ENCODE measurements at places on chromosomes 4 and X.

DNA sequence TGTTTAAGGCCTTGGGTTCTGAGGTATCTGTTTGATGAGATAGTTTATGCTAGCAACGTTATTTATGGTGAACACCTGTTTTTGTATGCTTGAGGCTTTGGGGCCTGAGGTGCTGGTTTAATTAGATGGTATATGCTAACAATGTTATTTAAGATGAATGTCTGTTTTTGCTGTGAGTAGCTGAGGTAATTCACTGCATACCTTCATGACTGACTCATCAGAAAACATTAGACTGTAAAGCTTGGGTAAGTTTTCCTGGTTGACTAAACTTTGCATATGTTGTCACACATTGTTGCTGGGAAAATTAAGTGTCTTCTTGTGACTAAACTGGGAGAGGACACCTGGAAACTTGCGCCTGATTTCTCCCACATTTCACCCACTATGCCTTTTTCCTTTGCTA lies 1026.6 kb downstream of the RAPGEF2 start:
- no peak for DNase-seq

GRCh38 chr4:111943796-111944203 lies 201.5 kb upstream of the FAM241A start:
- DNase-seq: no peak

GRCh38 chrX:48489892-48490291 lies 13.9 kb downstream of the FTSJ1 start:
- no peak for DNase-seq

DNA sequence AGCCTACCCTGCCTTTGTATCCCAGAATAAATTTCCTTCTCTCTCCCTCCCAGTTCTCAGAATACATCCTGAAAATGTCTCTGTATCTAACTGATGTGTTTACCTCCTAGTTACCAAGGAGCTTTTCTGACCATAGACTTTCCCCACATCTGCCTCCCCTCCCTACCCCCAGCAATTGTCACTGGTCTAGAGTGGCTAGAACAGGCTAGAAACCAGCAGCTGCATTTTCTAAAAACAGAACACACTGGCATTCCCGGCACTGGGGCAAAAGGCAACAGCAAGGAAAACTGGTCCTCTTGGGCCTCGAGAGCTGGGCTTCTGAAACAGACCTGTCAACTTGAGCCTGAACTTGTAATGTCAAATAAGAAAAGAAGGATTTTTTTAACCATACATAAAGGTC lies 16.4 kb downstream of the TASL start:
- no peak for DNase-seq

DNA sequence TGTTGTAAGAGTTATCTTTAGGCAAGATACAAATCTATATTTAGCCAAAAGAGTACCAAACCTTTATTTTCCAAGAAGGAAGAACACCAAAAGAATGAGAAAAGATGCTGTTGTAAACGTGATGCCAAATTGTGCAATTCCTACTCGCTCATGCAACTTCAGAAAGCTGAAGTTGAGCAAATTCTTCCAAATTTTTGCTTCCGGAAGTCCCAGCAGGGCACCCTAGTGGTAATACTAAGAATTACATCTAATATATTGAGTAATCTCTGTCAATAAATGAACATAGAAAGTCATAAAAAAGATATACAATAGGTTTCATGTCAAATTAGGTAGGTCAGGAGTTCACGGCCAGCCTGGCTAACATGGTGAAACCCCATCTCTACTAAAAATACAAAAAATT lies 36.0 kb upstream of the SMARCAD1 start:
- no peak for DNase-seq

DNA sequence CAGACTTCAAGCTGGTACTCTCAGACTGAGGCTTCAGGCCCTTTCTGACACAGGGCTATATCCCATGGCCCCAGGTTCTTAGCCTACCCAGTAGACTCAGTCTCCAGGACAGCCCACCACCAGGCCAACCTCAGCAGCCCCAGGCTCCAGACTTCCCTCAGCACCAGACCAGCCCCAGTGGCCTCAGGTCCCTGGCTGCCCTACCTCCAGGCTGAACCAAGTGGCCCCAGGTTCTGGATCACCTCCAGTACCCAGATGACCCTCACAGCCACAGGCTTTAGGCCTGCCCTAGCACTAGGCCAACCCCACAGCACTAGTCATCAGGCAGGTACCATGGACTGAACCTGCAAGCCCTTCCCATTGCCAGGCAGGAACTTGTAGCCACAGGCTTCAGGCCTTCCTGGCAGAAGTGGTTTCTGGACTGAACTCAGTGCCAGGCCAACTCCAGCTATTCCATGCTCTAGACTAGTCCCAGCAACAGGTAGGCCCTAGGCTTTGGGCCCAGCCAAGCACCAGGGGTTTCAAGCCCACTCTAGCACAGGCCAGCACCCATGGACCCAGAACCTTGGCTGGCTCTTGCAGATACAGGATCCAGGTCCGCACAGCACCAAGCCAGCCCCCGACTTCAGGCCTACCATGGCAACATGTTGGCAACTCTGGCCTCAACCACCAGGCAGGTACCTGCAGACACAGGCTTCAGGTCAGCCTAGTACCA lies 45.7 kb upstream of the MAGED4 start:
- DNase-seq: no peak

DNA sequence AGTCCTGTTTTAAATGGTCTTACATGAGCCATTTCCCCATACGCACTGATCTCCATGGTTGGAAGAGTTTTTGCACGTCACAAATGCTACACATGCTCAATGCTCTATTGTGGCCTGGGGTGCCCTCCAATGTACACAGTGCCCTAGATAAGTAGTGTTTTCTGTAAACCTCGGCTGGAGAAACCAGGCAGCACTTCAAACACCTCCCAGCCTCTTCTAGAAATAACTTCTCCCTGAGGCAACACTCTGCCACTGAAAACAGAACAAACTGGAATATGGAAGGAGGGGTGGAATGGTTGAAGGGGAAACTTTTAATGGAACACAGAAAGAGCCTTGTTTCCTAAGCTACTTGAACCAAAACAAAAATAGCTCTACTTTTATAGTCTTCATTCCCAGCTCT lies 123.9 kb upstream of the CBR4 start:
- no peak for DNase-seq

GRCh38 chr4:152591396-152591795 lies 55.5 kb upstream of the FBXW7 start:
- DNase-seq: peak; percentile 45

DNA sequence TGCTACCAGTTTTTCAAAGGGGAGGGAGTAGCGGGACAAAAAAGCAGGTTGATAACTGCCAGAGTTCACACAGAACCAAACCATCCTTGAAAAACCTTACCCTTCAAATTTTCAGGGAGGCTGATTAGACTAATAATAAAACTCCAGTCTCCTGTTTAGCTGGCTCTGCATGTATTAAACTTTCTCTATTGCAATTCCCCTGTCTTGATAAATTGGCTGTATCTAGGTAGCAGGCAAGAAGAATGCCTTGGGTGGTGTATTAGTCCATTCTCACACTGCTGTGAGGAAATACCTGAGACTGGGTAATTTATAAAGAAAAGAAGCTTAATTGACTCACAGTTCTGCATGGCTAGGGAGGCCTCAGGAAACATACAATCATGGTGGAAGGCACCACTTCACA lies 18.1 kb upstream of the PLP1 start:
- no peak for DNase-seq

GRCh38 chrX:85244450-85245211 lies 840 bp downstream of the ZNF711 start:
- peak; percentile 17 for DNase-seq

- DNase-seq: no peak
These were observed 28.6 kb upstream of the ZCCHC4 start for GRCh38 chr4:25283948-25284347.

DNA sequence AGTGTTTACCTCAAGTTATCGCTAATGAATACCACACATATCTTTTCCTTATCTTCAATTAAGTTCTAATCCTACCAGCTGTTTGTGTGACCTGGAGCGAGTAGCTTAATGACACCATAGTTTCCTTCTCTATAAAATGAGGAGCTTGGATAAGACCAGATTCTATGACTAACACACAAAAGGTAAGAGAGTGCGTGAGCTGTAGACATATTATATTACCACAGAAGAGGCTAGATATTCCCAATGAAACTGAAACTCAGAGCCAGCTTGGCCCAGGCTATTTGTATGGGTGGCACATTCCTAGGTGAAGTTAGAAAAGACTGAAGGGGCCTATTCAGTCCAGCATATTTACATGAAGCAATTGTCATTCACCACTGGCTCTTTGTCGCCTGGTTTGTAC lies 30.2 kb downstream of the ASB5 start:
- no peak for DNase-seq

DNA sequence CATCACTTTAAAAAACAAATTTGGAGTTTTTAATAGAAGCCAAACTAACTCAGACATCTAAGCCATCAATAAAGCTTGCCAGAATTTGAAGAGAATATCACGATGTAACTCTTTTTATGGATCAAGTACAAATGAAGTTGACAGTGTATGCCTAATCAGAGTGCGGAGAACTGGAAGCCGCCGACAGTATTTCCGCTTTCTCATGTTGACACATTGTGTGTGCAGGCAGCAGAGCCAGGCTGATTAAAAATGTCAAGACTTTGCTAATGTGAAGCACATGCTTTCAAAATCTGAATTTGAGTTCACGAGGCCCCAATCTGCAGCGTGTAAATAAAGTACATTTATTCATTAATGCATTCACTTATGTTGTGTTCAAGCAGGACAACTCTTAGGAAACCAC lies 161.2 kb downstream of the TENM3 start:
- DNase-seq: no peak

- no peak for DNase-seq
These were observed 22.8 kb upstream of the FGFR3 start for GRCh38 chr4:1770245-1770644.

DNA sequence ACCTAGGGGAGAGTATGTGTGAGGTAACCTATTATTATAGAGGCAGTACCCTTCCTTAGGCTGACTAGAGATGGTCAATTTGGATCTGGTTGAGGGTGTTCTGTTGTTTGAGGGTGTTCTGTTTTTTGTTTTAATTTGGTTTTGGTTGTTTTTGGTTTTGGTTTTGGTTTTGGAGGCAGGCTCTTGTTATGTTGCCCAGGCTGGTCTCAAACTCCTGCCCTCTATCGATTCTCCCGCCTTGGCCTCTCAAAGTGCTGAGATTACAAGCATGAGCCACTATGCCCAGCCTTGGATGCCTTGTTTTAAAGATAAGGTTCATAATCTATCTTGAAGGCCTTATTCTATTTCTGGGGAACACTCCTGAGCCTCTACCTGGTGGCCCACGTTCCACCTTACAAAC lies 912 bp downstream of the CXorf65 start:
- DNase-seq: no peak

- no peak for DNase-seq
These were observed 39.3 kb upstream of the MXD4 start for GRCh38 chr4:2301225-2301642.

DNA sequence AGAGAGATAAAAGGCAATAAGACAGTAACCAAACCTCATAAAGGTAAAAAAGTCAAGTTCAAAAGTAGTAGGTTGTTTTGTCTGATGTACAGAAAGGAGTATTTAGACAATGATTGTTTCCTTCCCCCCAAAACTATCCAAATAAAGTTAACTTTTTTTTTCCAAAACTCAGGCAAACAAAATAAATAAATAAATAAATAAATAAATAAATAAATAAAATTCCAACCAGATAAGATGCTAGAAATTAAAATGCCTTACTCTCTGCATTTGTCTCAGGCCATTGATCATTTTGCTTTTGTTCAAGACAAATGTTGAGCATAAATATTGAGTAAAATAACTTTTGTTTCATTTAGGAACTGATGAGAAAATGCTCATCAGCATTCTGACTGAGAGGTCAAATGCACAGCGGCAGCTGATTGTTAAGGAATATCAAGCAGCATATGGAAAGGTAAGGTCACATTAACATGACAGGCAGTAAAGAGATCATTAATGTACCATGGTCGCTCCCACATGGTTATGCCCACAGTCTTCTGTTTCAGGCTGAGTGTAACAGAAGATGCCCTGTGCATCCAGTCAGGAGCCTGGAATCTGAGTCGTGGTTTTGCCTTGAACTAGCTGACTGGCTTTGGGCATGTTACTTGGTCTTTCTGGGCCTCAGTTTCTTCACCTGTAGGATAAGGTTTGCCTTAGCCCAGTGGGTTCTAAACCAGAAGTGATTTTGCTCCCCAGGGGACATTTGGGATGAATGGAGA lies 27.3 kb downstream of the ANXA3 start:
- DNase-seq: no peak

DNA sequence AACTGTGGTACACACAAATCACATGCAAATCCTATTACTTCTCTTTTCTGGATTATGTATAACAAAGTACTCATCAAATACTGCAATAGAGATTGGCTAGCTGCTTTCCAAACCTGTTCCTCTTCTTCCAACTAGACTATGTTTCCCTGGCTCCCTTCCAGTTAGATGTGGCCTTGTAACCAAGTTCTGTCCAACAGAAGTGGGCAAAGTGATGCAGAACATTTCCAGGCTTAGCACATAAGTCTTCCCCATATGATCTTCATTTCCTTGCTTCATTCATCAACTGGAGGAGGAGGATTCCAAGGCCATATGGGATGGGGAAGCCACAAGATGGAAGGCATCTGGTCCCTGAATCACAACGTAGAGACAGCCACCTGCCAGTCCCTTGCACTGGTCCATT lies 8.0 kb downstream of the SLC9A7 start:
- DNase-seq: no peak

DNA sequence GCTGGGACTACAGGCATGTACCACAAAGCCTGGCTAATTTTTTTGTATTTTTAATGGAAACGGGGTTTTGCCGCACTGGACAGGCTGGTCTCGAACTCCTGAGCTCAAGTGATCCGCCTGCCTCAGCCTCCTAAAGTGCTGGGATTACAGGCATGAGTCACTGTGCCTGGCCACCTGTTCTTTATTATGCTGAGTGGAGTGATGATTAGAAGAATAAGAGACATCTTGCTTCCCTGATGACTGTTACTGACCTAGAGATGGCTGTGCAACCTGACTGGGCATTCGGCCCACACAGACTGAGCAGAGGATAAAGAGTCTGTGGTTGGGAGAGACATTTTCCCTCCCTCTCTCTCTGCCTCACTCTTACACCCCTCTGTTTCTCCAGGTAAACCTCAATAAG lies 56.7 kb downstream of the SPINK2 start:
- no peak for DNase-seq

- DNase-seq: no peak
These were observed 207.0 kb downstream of the ARHGAP24 start for GRCh38 chr4:85681921-85682320.

DNA sequence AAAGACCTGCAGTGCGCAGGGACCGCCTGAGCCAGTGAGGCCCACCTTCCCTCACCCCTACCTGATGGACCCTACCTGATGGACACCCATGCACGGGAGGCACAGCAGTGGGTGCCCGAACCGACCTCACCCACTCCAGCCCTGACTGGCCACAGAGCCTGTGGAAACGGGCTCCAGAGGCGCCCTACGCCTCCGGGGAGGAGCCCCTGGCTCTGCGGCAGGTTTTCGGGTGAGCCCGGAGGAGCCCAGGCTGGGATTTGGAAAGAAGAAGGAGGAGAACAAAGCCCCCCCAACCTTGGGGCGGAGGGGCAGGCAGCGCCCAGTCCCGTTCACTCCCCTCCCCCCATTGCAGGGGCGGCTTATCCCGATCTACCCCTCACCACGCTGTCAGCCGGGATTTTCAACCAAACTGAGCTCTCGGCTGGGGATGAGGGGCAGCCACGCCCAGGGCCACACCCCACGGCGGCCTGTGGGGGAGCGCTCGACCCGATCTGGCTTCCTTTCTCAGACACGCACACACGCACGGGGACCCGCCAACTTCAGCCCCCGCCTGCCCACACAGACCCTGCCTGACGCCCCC lies 675 bp downstream of the L1CAM start:
- DNase-seq: no peak

GRCh38 chr4:170988446-170988845 lies 824.8 kb upstream of the GALNTL6 start:
- DNase-seq: no peak

- no peak for DNase-seq
These were observed 75.4 kb downstream of the PRDM5 start for GRCh38 chr4:120847019-120847582.

- no peak for DNase-seq
These were observed 65.2 kb downstream of the SLC4A4 start for GRCh38 chr4:71404049-71404448.

Measured in NCI-H1436 (cell line).